ENCODE measurements at places on chromosomes 7 and 10.
A peak's percentile ranks its signal among the peaks of the same experiment; 100 is the strongest.

- no peak for DNase-seq
Observed at GRCh38 chr10:114244126-114244525, 5.1 kb downstream of the VWA2 start.

DNA sequence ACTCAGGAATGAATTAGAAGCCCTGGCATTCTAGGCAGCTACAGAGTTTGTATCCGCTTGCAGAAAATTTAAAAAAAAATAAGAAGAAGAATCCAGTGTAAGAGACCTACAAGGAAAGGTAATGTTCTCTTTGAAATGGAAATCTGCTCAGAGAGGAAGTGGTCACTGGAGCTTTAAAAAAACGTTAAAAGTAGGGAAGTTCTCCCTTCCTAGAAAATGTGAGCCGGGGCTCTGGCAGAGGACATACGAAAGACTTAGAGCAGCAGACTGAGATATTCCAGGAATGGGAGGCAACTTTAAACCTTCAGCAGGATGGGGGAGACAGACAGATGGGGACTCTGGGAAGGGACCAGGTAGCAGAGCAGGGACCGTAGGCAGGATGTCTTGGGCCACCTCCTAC, 149.4 kb upstream of the NPS start:
- DNase-seq: no peak

- DNase-seq: no peak
Observed at GRCh38 chr10:130160775-130161174, 24.6 kb downstream of the GLRX3 start.

DNA sequence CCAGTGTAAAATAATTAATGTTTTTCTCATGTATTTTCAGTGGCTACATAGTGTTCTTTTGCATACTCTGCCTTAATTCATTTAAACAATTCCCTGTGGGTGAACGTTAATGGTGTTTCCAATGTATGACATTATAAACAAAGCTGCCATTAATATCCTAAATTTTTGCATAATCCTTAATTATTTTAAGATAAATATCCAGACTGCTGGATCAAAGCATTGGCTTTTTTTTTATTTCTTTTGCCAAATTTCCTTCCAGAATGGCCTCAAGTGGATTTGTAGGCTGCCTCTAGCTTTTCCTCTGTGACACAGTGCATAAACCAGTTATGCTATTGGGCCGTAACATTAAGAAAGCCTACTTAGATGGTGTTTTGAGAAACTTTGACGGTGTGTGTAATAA, 29.5 kb downstream of the MCM10 start:
- no peak for DNase-seq

DNA sequence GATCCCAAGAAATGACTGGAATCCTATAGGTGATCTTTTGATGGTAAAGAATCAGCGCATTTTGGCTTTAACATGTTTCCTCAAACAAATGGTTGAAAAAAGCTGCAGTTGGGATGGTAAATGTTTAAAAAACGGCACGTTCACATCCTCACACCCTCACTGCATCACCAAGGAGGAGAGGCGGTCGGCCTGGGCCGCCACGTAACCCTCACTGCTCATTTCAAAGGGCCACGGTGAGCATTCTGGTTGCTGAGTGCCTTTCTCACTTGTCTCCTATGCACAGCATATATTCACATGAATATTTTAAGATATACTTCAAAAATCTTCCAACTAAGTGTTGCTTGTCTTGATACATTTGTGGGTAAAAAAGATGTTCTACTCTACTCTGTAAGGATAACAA, 233.2 kb downstream of the DNAJB6 start:
- DNase-seq: no peak

GRCh38 chr10:11218395-11218794, 200.7 kb downstream of the CELF2 start:
- DNase-seq: no peak

DNA sequence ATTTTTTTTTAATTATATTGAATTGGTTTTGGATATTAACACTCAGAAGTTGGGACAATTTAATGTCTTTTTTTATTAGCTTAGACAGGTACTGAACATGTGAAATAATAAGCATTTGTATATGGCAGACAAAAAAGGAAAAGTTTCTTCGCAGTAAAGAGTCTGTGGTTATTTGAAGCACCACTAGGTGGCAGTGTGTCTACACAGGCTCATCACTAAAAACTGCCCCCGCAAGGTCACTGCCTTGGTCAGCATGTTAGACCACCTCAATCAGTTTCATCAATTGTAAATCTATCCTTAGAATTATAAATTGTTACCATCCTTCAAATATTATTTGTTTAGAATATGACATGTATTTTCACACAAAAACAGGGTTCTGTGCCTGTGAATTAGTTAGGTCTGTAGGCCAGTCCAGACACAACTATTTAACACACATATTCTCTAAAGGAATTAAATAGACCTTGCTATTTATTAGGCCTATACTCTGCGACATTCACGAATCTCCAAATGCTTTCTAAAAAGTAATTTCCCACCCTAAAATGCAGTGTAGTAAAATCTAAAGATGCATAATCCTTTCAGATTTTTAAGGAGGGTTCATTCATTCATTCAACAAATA, 17.0 kb downstream of the PNLIPRP3 start:
- DNase-seq: no peak

DNA sequence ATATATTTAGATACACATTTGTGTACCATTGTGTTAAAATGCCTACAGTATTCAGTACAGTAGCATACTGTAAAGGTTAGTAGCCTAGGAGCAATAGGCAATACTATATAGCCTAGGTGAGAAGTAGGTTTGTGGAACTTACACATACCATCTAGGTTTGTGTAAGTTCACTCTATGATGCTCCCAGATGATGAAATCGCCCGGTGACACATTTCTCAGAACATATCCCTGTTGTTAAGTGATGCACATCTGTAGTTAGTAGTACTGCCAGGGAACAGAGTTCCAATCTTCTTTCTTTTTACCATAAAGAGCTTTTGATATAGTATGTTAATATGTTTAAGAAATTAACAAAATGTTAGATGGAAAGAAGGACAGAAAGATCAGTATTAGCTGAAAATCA, 138.2 kb downstream of the SNX13 start:
- DNase-seq: no peak

GRCh38 chr7:102253973-102254370, 32.7 kb upstream of the SH2B2 start:
- DNase-seq: no peak

- no peak for DNase-seq
Observed at GRCh38 chr7:102840404-102840803, 72.4 kb upstream of the LRRC17 start.

DNA sequence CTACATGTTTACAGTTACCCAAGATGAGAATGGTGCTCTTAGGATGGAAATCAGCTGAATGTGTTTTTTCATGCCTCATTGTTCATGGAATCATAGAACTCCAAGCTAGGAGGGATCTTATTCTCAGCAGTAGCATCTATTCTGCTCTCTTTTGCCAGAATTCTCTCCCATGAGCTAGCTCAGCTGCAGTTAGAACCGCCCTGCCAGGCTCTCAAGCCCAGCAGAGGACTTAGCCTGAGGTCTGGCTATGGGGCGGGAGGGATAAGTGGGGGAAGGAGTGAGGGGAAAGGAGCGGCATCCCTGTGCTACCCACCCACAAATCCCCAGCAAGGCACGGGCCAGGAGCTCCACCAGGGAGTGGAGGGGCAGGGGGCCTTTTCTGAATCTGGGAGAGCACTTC, 120.7 kb upstream of the PLXNA4 start:
- no peak for DNase-seq

DNA sequence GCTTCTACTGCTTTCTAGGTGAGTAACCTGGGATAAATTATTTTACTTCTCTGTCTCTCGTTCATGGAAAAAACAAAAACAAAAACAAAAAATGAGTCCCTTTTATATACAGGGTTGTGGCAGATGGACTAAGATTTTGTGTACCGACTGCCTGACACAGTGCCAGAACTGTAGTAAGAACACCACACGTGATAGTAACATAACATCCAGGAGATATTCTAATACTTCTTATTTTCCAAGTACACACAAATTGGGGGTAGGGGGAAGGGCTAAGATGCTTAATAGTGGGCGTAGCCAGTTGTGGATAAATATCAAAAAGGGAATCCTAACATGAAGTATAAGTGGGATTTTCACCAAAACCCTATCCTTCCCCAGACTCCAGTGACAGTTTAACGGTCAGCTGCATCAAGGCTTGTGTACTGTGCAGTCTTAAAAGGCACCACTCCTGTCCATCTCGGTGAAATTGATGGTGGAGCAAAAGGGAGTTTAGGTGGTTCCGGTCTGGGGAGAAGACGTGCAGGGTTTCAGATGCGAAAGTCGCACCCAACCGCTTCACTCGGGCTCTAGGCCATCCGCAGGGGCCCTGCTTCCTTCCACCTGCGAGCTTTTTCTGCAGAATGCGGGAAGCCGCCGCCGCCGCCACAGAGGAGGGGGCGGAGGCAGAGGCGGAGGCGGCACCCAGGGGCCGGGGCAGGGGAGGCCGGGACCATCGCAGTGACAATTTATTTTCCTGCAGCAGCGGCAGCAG, at the start of gene STAMBPL1:
TSS of gene STAMBPL1 (plus strand) at position 712 of the 748 bp plus-strand sequence. CDS start 21,464 bp downstream, outside the sequence.
- peak; percentile 59 for DNase-seq

- DNase-seq: no peak
Observed at GRCh38 chr7:159125955-159126270, 18.8 kb downstream of the VIPR2 start.

GRCh38 chr7:100863406-100863950, 3.7 kb upstream of the TRIP6 start:
- DNase-seq: no peak

GRCh38 chr7:54904986-54905385, 113.8 kb upstream of the EGFR start:
- DNase-seq: no peak

DNA sequence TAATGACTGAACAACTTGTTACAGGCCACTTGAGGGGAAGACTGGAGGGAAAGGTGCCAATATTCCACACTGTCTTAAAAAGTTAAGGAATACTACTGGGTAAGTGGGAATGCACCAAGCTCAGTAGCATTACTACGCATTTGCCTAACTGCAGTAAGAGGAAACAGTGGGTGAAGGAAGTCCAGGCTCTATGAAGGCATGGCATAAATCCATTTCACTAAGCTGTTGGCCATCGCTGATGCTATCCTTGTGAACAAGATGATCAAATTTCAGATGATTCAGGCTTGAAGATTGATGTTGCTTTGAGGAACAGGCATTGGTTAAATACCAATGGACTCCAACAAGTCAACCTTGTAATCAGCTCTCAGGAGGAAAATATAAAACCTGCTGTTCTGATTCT, 44.2 kb upstream of the TES start:
- no peak for DNase-seq

DNA sequence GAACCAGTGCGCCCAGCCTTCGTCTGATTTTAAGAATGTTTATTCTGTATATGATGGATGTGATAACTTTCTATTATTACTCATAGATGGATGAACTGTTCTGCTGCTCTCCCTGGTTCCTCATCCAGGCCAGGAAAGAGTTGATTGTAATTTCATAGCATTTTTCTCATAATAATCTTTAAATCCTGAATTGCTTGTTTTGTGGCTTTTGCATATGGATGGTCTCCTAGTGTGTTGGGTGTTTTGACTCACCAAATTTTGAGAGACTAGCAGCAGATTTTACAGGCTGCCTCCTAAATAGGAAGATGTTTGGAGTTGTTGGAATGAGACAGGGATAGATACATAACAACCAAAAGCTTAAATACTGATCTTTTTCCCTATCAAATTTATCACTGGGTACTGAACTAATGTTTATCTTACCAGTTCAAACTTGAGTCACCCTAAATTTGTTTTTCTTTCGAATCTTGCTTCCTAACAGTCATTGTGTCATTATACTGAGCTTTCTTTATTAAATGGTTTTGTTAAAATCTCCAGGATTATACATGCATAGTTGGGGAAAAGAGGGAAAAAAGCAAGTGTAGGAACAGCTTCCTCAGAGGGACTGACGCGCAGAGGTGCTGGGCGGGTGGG, 106.0 kb upstream of the GATA3 start:
- no peak for DNase-seq
